Central memory CD8-positive, alpha-beta T cell (primary cell): ENCODE measurements at places on chromosomes 11 and 22.

GRCh38 chr11:62186195-62186594 is 3.8 kb upstream of the SCGB1D1 start:
- H3K27ac ChIP-seq: no peak overlapping the region
- H3K4me1 ChIP-seq: no peaks in the 10 kb centered on the region
- DNase-seq: no peak
- H3K4me3 ChIP-seq: no peak overlapping the region
- H3K36me3 ChIP-seq: no peaks in the 10 kb centered on the region

GRCh38 chr11:35786188-35786587 is 123.6 kb downstream of the TRIM44 start:
- H3K36me3 ChIP-seq: peaks cover 3% of the 10 kb centered on the region
- H3K27me3 ChIP-seq: no peaks in the 10 kb centered on the region
- no peak for DNase-seq
- no peak overlapping the region for H3K27ac ChIP-seq

GRCh38 chr11:82930229-82930628 is 28.7 kb downstream of the DDIAS start:
- peak overlapping the region; percentile 35 for H3K27ac ChIP-seq
- H3K4me3 ChIP-seq: no peak overlapping the region
- DNase-seq: no peak
- no peaks in the 10 kb centered on the region for H3K36me3 ChIP-seq

DNA sequence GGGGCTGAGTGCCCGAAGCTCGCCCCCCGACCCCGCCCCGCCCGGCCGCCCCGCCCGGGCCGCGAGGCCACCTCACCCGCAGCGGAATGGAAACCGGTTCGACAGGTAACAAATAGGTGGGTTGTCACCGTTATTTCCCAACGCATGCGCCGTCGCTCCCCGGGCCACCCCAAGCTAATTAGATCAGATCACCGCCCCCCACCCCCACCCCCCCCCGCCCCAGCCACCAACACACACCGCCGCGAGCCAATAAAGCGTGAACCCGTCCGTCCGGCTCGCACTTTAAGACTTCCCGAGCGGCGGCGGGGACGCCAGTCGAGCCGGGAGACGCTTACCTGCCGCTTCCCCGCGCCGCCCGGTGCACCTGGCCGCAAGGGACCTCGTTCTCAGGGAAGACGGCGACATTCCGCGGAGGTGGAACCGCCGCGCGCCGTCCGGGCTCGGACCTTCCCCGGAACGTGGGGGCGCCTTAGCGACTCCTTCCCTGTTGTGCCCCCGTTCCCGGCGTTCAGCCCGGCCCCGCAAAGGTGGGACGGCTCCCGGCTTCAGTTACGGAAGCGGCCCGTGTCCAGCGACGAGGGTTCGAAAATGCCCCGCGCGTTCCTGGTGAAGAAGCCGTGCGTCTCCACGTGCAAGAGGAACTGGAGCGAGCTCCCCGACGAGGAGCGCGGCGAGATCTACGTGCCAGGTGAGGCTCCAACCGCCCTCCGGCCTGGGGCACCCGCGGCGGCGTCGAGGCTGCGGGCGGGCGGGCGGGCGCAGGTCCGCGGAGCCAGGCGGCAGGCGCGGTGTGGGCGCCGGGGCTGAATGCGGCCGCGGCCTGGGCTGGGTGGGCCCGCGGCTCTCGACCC is at the start of gene OVOL1:
TSS of gene OVOL1 (plus strand) at position 278 of the 851 bp plus-strand sequence. CDS start at position 589, 311 bp downstream.
- H3K27me3 ChIP-seq: peaks cover 54% of the 10 kb centered on the region
- peak within 1 kb of the TSS; percentile 75 for H3K4me3 ChIP-seq
- H3K36me3 ChIP-seq: peaks cover 3% of the 10 kb centered on the region
- DNase-seq: no peak

GRCh38 chr11:117670443-117670842 is 126.6 kb downstream of the DSCAML1 start:
- no peaks in the 10 kb centered on the region for H3K4me1 ChIP-seq
- DNase-seq: no peak
- H3K36me3 ChIP-seq: peaks cover 2% of the 10 kb centered on the region
- H3K27me3 ChIP-seq: peaks cover 60% of the 10 kb centered on the region

DNA sequence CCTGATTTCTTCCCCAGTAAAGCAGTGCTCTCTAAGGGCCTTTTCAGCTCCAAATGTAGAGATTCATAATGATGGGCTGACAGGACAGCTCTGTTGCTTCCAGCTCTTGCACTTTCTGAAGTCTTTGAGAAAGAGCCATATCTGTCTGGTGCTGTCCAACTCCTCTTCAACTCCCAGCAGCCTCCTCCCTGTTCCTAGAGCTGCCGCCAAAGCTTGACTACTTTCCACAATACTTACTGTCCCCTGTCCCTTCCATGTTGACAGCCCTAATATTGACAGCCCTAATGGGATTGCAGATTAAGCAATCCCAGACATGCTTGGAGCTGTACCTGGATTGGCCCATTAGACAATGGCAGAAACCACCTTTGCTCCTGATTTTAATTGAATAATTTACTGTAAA is 29.6 kb downstream of the INSC start:
- no peak overlapping the region for H3K27ac ChIP-seq
- H3K36me3 ChIP-seq: no peaks in the 10 kb centered on the region
- H3K27me3 ChIP-seq: no peaks in the 10 kb centered on the region
- no peaks in the 10 kb centered on the region for H3K4me1 ChIP-seq

- DNase-seq: no peak
- H3K27me3 ChIP-seq: no peaks in the 10 kb centered on the region
- H3K27ac ChIP-seq: peak overlapping the region; percentile 38
- peaks cover 24% of the 10 kb centered on the region for H3K36me3 ChIP-seq
- peaks cover 5% of the 10 kb centered on the region for H3K4me1 ChIP-seq
Observed at GRCh38 chr11:126344141-126345080, 11.1 kb upstream of the ST3GAL4 start.

GRCh38 chr22:41819257-41819656 is 13.6 kb upstream of the SREBF2 start:
- peaks cover 13% of the 10 kb centered on the region for H3K36me3 ChIP-seq
- no peak overlapping the region for H3K27ac ChIP-seq
- no peak for DNase-seq
- H3K27me3 ChIP-seq: no peaks in the 10 kb centered on the region

DNA sequence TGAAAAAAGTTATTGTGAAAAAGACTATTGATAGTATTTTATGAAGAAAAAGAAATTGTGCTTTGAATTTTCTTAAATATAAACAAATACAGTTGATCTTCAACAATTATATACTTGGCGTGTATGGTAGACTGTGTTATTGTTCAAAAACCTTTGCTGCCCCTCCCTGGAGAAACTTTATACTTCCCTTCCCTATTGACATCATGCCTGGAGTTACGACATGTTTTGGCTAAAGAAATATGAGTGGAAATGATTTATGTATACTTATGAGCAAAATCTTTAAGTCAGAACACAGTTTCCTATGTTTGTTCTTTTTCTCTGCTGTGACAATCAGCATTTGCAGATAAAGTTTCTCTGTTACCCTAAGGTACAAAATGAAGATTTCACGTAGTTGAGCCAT is 243.8 kb downstream of the TMEM135 start:
- H3K4me3 ChIP-seq: no peak overlapping the region
- no peaks in the 10 kb centered on the region for H3K27me3 ChIP-seq

- H3K27ac ChIP-seq: no peak overlapping the region
- H3K4me3 ChIP-seq: no peak overlapping the region
- no peak for DNase-seq
- H3K36me3 ChIP-seq: no peaks in the 10 kb centered on the region
- peaks cover 5% of the 10 kb centered on the region for H3K4me1 ChIP-seq
- peaks cover 6% of the 10 kb centered on the region for H3K27me3 ChIP-seq
Observed at GRCh38 chr22:27492566-27493201, 308.9 kb downstream of the MN1 start.

DNA sequence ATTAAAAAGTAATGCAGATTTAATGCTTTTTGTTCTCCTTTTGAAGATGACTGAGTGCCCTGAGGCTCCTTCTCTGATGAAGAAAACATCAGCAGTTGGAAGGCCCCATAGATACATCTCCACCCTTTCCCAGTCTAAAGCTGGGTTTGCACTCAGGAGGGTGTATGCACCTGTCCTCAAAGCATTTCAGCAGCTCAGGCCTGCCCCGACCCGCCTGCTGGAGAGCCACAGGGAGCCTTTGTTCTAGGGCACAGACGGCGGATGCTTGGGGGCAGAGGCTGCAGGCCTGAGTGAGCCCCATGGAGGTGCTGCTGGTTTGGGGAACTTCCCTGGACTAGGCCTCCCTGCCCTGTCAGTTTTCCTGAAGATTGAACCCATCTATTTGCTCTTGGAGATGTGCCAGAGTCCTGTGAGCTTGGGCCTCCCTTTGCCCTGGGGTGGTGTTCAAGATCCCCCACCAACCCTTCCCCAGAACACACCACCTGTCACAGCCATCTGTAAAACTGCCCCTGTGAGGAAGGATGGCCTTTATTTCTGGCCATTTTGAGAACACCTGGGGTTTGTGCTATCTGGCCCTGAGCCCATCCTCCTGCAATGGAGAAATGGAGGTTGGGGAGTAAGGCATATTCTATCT is 160.0 kb downstream of the NAV2 start:
- no peaks in the 10 kb centered on the region for H3K4me1 ChIP-seq
- H3K4me3 ChIP-seq: no peak overlapping the region
- no peaks in the 10 kb centered on the region for H3K27me3 ChIP-seq

GRCh38 chr11:94111241-94111640 is 17.4 kb upstream of the PANX1 start:
- no peak overlapping the region for H3K27ac ChIP-seq
- H3K4me3 ChIP-seq: no peak overlapping the region
- no peaks in the 10 kb centered on the region for H3K36me3 ChIP-seq

- H3K36me3 ChIP-seq: peaks cover 5% of the 10 kb centered on the region
- H3K27ac ChIP-seq: no peak overlapping the region
- peaks cover 13% of the 10 kb centered on the region for H3K4me1 ChIP-seq
- DNase-seq: no peak
Observed at GRCh38 chr11:62108017-62108750, 15.6 kb upstream of the INCENP start.

GRCh38 chr22:36277482-36278291 is 24.8 kb downstream of the APOL1 start:
- peak; percentile 41 for DNase-seq
- peak overlapping the region; percentile 6 for H3K27ac ChIP-seq
- H3K36me3 ChIP-seq: peaks cover 46% of the 10 kb centered on the region
- no peak overlapping the region for H3K4me3 ChIP-seq
- H3K27me3 ChIP-seq: no peaks in the 10 kb centered on the region
- peaks cover 13% of the 10 kb centered on the region for H3K4me1 ChIP-seq
